IMR-90 (cell line): ENCODE measurements at places on chromosomes 7 and 10. TPM values are rescaled to one million over a fixed set of nuclear protein-coding genes. Genes with fewer than 3 reads are reported as not detected.

Gene CDK5
- 22.4 and 24.7 TPM in 2 replicates for total RNA-seq

GRCh38 chr7:105219771-105220160 is 169.0 kb downstream of the SRPK2 start:
- peak; percentile 85 for DNase-seq

- peak; percentile 75 for DNase-seq
These were observed 159.6 kb downstream of the PARD3 start for GRCh38 chr10:34655286-34656170.

- no peak for DNase-seq
These were observed 5.4 kb downstream of the ANKIB1 start for GRCh38 chr7:92251181-92251580.

- no peak for DNase-seq
These were observed 12.8 kb downstream of the ANKRD22 start for GRCh38 chr10:88838766-88839350.

DNA sequence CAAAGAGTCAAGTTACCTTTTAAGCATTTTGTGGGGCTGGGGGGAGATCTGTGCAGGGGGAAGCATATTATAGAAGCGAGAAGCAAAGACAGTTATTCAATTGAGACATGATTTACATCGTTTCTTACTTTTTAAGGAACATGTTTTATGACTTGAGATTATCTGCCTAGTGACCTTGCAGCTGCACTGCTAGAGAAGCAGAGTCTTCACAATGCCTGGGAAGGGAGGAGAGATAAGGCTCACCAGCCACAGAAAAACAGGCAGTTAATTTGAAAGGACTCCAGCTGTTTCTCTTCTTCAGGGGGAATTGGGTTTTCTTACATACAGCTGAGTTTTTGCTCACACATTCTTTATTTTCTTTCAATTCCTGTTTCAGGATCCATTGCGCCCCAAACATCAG is 31.0 kb downstream of the PHYH start:
- DNase-seq: no peak

DNA sequence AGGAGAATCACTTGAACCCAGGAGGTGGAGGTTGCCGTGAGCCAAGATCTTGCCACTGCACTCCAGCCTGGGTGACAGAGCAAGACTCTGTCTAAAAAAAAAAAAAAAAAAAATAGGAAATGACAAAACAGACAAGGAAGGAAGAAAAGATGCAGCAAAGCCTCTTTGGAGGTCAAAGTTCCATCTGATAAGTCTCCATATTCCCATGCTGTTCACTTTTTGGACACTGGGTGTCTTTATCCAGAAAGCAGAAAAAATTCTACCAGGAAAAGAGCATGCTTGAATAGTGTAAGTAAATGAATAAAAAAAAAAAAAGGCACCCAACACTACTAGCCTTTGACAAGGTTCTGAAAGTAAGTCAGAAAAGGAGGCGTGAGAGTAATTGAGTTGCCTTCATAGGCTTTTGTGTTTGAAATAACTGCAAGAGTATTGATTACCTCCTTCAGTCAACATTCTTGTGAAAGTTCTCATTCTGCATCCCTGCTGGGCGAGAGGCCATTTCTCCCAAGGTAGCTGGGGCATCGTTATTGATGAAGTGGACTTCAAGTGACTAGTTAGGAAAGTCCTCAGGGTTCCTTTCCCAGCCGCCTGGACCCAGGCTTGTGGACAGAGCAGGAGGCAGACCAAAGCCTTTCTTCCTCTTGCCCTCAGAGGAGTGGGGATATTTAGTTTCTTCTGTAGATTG is 133.3 kb upstream of the KIF5B start:
- DNase-seq: peak; percentile 35

GRCh38 chr7:7795630-7796121 is 77.3 kb upstream of the RPA3 start:
- peak; percentile 79 for DNase-seq

GRCh38 chr7:158072991-158073730 is 514.5 kb downstream of the PTPRN2 start:
- DNase-seq: no peak
